ENCODE measurements at places on chromosomes 3 and 15.

GRCh38 chr3:133927540-133928066 is 31.9 kb upstream of the RAB6B start:
- peak; percentile 45 for DNase-seq

GRCh38 chr3:6803619-6804018 is 57.3 kb upstream of the GRM7 start:
- no peak for DNase-seq

DNA sequence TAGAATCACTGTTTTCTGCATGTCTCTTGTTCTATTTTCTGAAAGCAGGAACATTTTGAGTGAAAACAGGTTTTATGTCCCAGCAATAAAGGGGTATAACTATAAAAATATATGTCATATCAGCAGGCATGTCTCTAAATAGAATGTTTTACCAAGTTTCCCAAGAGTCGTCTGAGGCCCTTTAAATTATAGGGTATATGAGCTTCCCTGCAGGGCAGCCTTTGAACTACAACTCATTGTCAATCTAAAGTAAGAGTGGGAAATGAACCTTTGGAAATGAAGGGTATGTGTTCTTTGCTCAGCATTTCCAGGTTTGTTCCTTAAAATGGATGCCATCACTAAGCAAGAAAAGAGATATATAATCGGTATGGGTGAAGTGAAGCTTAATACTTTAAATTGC is 138.6 kb downstream of the LSAMP start:
- DNase-seq = no peak

DNA sequence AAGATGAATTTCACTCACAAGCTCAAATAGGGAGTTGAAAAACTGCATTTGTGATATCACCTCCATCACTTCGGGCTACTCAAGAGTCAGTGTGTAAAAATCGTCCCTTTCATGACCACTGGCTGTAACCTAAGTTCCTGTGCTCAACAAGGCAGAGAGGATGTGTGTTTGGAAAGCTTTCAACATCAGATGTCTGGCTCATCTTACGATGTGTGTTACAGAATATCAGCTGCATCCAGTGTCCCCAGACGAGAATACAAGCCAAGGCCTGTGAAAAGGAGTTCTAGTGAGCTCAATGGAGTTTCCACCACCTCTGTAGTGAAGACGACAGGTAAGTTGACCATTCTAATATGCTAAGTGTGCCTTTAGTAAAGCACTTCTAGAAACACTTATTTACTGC is 65.5 kb upstream of the ADAMTSL3 start:
- DNase-seq = peak; percentile 41

DNA sequence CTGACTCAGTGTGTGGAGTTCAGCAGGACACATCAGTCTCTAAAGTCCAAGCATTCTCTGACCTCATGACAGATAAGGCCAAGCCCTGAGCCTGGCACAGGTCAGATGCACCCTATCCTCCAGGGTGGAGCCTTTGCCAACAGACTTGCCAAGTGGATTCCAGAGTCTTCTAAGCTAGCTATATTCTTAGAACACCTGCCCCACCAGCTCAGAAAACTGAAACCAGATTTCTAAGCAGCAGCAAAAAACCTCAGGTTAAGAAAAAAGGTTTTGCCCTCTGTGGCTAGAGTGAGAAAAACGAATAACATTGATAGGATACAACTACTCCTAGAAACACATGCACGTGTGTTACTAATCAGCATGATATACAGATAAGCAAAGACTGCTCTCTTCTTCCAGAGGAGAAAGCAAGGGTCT is 11.6 kb downstream of the RMDN3 start:
- DNase-seq = no peak

GRCh38 chr3:23623844-23624243 is 181.9 kb upstream of the UBE2E1 start:
- DNase-seq = no peak

DNA sequence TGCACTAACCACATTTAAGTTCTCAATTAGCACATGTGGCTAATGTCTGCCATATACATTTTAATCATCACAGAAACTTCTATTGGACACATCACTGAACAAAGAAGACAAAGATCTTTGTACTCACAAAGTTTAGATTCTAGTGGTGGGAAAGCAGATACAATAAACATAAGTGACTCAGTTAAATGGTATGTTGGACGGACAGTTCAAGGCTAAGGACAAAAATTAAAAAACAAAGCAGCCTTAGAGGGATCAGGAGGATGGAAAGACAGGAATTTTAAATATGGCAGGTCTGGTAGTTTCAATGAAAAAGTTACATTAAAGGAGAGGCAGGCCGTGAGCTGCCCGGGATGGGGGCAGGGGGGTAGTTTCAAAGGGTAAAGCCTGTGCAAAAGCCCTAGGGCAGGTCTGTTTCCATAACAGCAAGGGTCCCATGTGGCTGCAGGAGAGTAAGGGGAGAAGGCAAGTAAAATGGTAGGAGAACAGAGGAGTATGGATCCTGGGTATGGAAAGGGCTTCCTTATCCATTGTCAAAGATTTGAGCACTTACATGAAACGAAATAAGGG is 220.7 kb downstream of the FHIT start:
- DNase-seq = no peak

- DNase-seq = no peak
These were observed 139.9 kb downstream of the SRGAP3 start for GRCh38 chr3:9109568-9109914.

DNA sequence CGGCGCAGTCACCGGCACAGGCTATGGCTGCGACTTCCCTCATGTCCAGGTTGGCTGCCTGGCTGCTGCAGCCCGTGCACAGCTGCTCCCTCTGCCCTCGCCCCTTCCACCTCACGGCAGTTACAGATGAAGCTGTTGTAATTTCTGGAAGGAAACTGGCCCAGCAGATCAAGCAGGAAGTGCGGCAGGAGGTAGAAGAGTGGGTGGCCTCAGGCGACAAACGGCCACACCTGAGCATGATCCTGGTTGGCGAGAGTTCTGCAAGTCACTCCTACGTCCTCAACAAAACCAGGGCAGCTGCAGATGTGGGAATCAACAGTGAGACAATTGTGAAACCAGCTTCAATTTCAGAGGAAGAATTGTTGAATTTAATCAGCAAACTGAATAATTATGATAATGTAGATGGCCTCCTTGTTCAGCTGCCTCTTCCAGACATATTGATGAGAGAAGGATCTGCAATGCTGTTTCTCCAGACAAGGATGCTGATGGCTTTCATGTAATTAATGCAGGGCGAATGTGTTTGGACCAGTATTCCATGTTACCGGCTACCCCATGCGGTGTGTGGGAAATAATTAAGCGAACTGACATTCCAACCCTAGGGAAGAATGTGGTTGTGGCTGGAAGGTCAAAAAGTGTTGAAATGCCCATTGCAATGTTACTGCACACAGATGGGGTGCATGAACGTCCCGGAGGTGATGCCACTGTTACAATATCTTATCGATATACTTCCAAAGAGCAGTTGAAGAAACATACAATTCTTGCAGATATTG is 13.2 kb upstream of the GNB4 start:
- no peak for DNase-seq

DNA sequence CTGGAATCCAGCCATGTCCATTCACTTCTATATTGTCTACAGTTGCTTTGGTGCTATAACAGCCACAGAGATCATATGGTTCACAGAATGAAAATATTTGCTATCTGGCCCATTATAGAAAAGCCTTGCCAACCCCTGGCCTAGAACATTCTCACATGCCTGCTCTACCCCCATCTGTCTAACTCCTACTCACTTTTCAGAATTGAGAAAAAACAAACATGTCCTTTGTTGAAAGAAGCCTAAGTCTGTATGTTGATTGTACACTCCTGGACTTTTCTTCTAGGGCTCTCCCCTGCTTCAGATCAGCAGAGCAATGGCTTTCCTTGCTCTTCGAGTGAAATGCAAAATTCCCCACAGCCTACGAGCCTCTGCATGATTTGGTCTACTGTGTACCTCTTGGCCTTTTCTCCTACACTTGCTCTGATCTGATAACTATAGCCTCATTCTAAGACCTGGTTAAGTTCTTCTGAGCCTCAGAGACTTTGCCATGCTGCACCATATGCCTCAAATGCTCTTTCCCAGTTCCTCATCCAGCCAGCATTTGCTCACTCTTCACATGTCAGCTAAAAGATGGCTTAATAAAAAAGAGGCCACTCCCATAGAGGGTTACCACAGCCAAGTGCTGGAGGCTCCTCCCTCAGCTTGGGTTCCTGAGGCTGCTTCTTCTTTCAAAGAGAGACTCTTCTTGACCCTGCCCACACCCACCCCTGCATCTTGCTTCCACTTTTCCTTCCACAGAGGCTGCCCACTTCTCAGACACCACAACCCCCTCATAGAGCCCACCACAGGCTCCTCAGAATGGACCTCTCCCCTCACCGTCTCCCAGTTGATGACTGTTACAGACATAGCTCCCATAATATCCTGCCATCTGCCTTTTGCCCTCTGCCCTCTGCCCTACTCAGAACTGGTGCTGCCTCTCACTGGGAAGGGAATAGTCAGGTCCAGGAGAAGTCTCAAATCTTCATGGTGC is 22.9 kb upstream of the DCLK3 start:
- DNase-seq = no peak

DNA sequence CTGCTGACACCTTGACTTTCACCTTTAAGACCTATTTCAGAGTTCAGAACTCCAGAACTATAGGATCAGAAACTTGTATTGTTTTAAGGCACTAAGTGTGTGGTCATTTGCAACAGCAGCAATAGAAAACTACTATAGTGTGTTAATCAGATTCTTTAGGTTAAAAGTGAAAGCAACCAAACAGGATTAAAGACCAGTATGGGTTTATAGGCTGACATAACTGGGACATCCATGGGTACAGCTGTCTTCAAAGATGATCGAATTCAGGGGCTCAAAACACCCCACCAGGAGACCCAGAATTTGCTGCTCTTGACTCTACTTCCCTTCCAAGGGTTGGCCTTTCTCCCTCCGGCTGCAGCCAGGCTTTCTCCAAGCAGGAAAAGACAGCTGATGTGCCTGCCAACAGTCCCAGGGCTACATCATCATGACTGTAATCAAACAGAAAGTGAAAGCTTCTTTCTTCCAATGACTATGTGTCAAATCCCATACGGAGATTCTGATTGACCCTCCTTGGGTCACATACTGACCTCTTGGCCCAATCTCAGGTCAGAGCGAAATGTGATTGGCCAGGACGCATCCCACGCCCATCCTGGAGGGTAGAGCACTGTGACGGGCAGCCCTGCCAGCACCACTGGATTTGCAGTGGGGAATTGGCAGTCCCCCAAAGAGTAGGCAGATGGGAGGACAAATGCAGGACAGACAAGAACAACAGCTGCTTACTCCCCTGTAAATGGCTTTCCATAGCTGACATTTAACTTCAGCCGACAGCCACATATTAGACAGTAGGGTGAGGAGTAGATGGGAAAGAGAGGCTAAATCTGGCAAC is 51.4 kb upstream of the RNF7 start:
- peak; percentile 61 for DNase-seq

- no peak for DNase-seq
These were observed 72.5 kb upstream of the ARHGEF3 start for GRCh38 chr3:56874269-56874668.

DNA sequence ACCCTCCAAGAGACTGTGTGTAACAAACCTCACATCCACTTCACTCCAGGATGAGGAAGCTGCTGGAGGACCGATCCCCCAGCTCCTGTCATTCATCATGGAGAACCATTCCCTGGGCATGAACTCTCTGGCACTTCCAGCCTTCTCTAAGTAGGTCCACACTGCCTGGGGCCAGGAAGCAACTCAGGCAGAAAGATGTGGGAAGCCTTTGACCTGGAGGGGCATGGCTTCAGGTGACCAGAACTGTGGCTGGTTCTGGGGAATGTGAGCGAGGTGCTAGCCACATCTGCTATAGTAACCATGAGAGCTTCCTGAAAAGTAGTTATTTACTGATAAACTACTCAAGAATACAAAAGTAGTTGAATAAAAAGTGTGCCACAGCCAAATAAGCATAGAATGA is 173.7 kb upstream of the CTDSPL start:
- no peak for DNase-seq

DNA sequence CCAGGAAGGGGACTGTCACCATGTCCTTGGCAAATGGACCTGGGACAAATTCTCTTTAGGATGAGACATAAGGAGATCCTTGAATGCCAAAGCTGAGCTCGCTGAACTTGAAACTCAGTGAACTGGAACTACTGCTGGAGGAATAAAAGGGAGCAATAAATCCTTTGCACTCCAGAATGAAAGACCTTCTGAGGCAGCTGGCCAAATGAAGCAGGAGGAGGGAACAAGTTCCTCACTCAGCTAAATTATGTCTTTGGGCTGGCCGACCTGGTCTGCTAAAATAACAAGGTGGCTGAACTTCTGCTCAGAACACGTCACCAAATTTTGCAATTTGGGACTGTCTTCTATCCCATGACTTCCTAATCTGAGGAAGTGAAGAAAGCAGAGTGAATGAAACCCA is 314.7 kb downstream of the LPP start:
- DNase-seq = no peak

DNA sequence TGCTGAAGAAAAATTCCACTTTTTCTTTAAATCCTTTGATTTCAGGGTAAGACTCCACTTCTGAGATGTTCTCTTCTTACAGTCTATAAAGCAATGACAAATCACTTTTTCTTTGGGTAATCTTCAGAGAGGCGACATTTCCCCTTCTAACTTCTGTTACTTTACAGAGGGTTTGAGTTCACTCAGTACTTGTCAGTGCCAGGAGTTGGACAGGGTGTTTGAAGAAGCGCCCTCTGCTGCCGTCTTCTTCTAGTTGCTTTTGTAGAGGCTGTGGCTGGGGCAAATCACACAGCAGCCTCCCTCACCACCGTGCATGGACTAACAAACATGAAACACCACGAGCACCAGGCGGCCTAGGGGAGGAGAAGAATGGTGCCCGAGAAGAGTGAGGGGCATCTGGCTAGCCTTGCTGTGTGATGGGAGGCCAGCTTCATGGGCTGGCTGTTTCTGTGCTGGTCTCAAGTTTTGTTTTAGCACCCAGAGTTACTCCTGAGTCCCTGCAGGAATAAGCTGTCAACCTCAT is at the start of gene CD80:
Gene CD80, minus strand, starts transcription at position 174 of the 523 bp plus-strand sequence. CDS start 1,886 bp downstream, outside the sequence.
- no peak for DNase-seq

DNA sequence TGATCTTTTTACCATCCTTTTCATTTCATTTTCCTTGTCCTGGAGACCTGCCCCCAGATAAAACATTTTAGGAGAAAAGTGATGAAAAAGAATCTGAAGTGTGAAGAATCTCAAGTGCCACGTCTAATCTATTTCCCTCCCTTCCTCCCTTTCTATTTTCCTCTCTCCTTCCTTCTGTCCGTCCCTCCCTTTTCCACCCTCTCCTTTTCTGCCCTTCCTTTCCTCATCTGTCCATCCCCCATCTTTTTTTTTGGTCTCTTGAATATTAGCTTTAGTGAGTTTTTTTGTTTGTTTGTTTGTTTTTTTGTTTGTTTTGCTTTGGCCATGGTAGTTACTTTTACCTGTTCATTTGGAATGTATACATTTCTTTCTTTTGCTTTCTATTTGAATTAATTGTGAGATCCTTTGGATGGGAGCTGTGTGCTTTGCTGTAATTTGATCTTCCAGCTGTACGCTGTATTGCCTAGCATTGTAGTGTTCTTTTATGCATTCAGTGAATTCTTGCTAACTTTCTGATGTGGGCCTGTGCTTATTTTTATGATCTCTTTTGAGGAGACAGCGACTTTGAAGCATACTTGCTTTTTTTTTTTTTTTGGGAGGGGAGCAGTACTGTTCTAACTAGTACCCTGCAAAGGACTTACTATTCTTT is 19.2 kb downstream of the CDIN1 start:
- DNase-seq = peak; percentile 19
